ENCODE measurements at places on chromosomes 13 and 19.

DNA sequence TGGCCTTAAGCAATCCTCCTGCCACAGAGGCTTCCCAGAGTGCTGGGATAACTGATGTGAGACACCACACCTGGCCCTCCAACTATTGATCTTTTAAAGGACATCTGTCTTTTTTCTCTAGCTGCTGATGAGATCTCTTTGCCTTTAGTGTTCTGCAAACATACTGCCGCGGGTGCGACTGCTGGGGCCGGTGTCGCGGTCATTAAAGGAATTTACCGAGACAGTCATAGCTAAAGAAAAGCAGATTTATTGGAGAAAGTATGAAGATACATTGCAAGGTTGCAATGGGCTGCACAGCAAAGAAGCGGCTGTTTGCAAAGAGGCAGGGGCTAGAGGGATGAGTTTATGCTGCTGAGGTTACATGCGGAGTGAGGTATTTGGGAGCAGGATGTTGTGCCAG, 31.2 kb upstream of the LRRC4B start:
- DNase-seq = no peak

GRCh38 chr19:10936661-10937084, 8.1 kb downstream of the TIMM29 start:
- DNase-seq = peak; percentile 23

GRCh38 chr19:4671185-4671851, 1.2 kb upstream of the MYDGF start:
- no peak for DNase-seq

DNA sequence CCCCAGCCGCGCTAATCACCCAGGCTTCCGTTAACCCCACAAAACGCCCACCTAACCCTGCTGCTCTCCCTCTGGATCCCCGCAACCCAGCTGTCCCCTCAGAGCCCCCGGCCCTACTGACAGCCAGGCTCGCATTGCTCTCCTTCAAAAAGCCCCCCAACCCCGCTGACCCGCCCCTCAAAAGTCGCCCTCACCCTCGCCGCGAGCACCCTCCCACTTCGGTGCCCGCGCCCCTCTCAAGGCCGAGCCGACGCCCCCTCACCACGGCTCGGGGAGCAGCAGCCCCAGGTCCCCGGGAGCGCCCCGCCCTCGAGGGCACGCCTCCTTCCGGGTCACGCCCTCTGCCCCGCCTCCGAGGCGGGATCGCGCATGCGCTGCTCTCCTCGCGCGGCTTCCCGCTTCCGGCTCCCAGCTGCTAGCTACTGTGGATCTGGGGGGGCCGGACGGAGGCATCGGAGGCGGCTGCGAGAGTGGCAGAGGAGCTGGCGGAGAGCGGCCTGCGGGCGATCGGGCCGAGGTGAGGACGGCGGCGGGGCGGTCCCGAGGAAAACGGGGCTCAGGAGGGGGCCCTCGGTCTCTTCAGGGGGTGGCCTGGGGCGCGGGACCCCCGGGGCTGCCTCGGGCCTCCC, 46.1 kb downstream of the ARHGEF18 start:
- DNase-seq = peak; percentile 85

DNA sequence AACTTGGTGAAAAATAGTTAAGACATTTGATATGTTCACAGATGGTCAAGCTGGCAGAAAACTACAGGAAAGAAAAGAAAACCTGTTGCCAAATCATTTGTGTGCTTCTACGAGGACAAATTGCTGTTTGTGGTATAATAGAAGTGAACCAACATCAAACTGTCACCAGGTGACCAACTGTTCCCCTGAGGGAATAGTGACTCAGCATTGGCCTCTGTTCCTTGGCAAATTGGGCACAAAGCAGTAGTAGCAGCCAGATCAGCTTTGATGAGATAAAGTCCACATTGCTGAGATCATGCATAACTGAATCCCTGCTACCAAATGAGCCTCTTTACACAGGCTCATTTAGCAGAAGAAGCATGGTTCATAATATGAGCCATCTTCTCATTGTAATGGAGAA, 103.5 kb downstream of the POSTN start:
- no peak for DNase-seq

DNA sequence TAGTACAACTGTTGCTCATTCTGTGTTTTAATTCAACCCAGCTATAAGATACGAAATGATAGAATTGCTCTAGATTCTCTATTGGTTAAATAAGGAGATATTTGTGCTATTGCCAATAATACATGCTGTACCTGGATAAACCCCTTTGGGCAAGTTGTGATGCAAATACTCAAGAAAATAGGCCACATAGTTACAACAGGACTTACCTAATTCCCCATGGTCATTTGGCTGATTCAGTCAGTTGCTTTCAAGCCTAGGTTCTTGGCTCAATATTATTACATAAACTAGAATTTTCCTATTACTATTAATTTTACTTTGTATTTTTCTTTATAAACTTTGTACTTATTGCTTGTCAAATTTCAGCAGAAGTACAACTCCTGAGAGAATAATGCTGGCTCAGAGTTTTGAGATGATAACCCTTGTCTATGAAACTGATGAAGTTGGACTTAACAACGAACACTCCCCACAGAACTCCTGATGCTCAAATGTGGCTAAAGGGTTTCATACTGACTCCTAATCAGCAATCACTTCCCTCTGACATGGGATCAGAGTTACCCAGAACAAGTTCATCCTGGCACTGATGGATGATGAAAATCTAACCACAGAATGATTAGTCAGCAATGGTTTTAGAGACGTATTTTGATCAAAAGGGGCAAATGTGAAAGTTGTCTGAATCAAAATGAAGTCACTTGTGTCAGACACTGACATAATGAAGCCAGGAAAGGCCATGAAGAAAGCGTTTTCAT, 221.1 kb downstream of the ITGBL1 start:
- DNase-seq = no peak

GRCh38 chr13:30043631-30043925, 193.2 kb upstream of the UBL3 start:
- DNase-seq = no peak

- no peak for DNase-seq
Observed at GRCh38 chr13:33105387-33106005, 89.3 kb downstream of the KL start.

GRCh38 chr13:22800526-22801401, 380.0 kb upstream of the SGCG start:
- DNase-seq = no peak

- DNase-seq = no peak
Observed at GRCh38 chr13:103349211-103349980, 283.2 kb upstream of the SLC10A2 start.

- DNase-seq = no peak
Observed at GRCh38 chr13:105506463-105506862, 1029.0 kb downstream of the EFNB2 start.

- no peak for DNase-seq
Observed at GRCh38 chr13:50882816-50883435, 26.7 kb upstream of the RNASEH2B start.

DNA sequence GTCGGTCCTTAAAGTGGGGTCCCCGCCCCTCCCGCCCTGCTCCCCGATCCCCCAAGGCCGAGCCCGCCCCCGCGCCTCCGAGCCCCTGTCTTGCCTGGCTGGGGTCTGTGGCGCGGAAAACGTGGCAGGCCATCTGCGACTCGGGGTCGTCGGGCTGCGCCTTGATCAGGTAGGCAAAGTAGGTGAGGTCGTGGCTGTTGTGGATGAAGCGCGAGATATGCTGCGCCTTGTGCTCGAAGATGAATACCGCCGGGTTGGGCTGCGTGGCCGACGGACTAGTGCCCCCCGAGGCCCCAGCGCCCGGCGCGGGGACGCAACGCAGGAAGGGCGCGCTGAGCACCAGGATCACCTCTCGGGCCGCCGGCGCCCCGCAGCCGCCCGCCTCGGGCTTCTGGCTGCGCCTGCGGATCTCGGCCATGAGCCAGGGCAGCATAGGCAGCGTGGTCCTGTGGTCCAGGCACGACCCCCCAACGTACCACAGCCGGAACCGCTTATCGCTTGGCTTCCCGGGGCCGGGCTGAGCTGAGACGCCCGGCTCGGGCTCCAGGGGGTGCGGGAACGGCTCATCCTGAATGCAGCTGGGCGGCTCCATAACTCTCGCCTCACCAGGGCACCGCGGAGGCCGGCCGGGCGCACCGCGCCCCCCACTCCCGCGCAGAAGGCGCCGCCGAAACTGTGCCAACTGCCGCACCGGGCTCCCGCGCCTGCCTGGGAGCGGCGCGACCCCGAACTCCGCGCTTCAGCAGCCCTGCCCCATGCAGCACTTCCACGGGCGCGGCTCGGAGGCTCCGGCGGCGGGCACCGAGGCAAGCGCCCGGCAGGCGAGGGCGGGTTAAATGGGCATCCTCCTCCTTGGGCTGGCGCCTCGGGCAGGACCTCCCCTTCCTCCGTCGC, 546 bp downstream of the TBC1D4 start:
- DNase-seq = no peak

DNA sequence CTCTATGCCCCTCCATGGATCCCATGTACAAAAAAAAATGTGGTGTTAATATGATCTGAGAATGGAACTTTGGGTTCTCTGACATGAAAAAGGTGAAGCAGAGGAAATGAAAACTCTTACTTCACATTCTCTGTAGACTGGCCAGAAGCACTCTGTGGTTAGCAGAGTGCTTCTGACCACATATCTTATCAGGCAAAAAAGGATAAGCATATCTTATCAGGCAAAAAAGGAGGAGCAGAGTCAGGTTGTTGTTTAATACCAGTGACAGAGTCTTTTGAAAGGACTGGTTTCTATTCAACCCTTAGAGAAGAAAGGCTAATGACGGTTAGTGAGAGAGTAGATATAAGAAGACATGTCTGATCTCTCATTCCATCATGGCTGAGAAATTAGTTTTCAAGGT, 1404.8 kb downstream of the SLITRK1 start:
- no peak for DNase-seq

DNA sequence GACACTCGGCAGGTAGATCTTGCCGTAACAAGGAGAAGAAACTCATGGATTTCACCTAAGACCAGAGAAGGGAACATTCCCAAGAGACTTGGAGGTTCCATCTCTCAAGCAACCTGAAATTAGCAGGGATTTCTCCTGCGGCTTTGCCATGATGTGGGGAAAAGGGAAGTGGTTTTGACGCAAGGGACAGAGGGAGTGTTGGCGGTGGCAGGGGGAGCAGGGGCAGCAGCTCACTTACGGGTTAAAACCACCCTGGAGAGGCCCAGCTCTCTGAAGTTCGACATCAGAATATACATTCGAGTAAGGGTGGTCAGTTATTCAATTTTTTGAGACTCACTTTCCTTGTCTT, 76.1 kb upstream of the POMP start:
- no peak for DNase-seq

DNA sequence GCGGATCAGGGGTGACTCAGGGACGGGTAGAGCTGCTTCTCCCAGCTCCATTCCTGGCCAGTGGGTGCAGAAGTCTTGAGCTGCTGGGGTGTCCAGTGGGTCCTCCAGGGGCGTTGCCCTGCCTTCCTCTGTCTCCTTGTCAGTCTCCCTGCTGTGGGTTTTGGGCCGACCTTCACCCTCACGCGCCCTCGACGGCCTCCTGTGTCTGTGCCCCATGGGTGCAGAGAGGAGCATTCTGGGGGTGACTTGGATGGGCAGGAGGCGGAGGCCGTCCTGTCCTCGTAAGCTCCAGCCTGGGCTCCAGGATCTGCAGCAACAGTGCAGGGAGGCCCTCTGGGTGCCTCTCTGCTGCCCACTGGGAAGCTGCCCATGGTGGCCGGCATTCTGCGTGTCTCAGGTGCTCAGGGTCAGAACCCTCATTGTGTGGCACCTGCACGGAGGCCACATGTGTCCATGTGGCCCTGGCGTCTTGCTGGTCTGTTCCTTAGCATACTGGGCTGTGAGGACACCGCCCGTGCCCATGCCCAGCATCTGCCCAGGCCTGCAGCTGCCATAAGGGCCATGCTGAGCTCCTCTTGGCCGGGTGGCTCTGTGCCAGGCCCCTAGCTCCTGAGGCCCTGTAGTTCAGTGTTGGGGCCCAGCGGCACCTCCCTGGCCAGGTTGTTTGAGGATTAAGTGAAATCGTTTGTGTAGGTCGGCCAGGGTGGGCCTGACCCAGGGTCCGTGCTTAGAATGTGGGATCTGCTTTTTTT, 17.3 kb downstream of the DOT1L start:
- DNase-seq = no peak

- DNase-seq = no peak
Observed at GRCh38 chr13:43730642-43731041, 56.1 kb downstream of the ENOX1 start.

DNA sequence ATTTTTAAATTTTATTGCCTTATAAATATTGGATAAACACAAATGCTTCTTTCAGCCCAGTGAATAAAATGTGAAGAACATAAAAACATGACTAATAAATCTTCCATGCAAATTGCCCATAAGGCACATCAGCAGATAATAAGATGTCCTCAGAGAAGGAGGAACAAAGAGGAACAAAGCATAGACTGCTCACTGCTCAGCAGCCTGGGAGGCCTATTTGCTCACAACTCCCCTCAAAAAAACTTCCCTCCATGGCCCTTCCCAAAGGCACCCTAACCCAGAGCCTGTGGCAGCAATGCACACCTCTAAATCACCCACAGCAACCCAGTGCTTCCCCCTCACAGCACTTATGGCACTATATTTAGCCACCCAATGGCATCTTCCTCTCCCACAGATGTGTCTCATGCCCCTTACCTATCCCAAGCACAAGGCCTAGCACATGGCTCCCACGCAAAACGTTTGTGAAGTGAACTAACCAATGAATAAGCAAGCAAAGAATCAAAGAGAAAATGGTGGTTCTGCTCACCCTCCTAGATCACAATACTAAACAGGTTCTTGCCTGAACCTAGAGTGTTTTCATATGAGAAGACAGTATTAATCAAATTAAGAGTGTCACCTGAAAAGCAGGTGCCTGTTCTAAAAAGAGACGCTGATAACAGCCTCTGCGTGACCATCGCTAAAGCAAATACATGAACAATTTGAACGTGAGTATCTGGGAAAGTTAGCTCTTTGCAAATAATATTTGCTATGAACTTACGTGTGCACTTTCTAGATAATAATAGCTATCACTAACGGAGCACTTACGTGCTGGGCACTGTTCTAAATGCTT, 96.9 kb downstream of the TBC1D4 start:
- no peak for DNase-seq

DNA sequence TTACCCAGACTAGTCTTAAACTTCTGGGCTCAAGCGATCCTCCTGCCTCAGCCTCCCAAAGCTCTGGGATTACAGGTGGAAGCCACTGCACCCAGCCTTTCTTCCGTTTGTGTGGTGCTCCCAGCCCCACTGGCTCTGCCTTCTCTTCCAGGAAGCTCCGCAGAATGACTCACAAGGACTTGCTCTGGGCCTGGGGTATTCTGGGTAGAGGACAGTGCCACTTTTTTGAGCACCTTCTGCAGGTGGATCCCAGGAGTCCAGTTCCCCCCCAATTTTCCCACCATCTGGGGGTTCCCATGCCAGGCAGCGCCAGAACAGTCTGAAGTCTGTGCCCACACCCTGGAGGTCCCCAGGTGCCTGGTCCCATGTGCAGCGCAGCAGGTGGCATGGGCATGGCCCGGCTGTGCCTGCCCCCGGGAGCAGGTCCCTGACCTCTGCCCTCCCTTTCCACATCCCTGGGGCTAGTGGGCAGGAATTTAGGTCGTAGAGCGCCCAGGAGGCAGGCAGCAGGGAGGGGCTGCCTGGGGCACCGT, 1.6 kb downstream of the REEP6 start:
- DNase-seq = no peak

DNA sequence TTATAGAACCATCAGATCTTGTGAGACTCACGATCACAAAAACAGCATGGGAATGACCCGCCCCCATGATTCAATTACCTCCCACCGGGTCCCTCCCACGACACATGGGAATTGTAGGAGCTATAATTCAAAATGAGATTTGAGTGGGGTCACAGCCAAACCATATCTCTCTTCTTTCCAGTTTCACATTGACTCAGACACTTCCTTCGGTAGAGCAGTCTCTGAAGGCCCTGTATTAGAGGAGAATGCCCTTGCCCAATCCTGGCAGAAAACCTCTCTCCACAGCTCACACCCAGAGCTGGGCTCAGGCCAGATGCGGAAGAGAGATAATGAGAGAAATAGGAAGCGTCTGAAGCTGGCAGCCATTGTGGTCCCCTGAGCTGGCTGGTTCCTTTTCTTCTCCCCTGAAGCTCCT, 72.4 kb upstream of the CLDN10 start:
- no peak for DNase-seq

Data from activated CD4-positive, alpha-beta T cell treated with anti-CD3 and anti-CD28 coated beads for 24 hours (primary cell).